ENCODE measurements at places on chromosomes 3 and 15.
A peak's percentile ranks its signal among the peaks of the same experiment; 100 is the strongest.

GRCh38 chr15:50939911-50940310, 31.4 kb downstream of the AP4E1 start:
- no peak for DNase-seq

GRCh38 chr15:90576711-90577389, 47.1 kb downstream of the CRTC3 start:
- DNase-seq: no peak

- DNase-seq: no peak
Observed at GRCh38 chr3:144590854-144591253, 619.2 kb downstream of the DIPK2A start.

GRCh38 chr3:149122721-149123578, 6.5 kb upstream of the HPS3 start:
- no peak for DNase-seq

DNA sequence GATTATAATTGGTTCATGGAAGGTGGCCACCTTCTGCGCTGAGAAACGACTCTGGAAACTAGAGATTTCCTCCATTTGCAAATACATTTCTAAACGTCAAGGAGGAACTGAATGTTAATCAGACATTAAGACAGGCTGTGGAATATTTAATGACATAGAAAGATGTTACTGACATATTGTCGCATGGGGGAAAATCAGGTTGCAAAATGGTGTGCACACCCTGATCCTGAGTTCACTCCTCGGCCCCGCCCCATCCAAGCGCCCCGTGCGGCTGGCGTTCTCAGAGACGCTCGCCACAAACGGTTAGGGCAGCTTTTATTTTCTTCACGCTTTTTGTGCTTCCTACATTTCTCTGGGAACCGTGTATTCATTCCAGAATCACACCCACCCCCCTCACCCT, 10.7 kb downstream of the H1-8 start:
- DNase-seq: no peak

DNA sequence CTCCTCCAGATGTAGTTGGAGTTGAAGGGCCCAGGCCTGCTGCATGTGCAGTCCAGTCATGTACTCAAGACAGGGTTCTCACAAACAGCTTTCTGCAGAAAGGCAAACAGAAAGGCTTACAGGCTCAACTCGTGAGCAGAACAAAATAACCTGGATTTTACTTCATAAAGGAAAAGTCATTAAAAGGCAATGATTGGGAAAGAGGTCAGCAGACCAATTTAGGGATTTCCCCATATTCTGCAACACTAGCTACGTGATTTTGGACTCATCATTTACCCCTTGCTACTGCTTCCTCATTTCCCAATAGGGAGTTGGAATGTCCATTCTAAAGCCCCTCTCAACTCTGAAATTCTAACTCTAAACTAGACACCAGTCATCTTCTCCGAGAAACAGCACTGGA, 18.1 kb downstream of the METTL6 start:
- no peak for DNase-seq

DNA sequence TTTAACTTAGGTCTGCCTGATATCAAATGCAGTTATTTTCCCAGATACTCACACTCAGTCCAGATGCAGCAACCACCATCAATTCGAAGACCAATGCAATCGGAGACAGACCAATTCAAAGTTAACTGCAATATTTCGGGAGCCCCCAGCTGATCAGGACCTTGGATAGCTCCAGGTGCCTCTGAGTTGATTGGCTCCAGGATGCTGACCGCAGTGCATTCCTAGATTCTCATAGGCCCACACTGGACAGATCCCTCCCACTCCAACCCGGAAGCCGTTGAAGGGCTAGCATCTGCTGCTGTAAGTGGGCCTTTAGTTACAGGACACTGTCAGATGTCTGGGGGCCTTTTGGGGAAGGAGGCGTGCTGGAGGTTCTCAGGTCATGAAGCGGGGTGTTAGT, 89.5 kb upstream of the ATP2B2 start:
- DNase-seq: no peak

DNA sequence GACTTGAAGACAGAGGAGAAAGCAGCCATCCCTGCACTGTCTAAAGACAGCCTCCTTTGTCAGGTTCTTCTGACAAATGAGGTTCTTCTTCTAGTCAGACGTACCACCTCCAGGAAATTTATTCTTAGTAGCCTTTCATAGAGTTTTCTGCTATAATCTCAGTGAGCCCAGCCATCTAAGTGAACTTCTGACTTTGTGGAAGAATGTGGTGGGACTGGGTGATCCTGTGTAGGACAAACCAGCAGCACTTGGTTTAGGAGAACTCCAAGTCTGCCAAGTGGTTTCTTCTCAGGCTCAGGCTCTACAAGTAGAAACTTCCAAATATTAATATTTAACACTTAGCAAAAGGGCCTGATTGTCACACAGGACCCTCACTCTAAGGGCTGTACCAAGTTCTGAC, 52.1 kb downstream of the TIPARP start:
- no peak for DNase-seq

DNA sequence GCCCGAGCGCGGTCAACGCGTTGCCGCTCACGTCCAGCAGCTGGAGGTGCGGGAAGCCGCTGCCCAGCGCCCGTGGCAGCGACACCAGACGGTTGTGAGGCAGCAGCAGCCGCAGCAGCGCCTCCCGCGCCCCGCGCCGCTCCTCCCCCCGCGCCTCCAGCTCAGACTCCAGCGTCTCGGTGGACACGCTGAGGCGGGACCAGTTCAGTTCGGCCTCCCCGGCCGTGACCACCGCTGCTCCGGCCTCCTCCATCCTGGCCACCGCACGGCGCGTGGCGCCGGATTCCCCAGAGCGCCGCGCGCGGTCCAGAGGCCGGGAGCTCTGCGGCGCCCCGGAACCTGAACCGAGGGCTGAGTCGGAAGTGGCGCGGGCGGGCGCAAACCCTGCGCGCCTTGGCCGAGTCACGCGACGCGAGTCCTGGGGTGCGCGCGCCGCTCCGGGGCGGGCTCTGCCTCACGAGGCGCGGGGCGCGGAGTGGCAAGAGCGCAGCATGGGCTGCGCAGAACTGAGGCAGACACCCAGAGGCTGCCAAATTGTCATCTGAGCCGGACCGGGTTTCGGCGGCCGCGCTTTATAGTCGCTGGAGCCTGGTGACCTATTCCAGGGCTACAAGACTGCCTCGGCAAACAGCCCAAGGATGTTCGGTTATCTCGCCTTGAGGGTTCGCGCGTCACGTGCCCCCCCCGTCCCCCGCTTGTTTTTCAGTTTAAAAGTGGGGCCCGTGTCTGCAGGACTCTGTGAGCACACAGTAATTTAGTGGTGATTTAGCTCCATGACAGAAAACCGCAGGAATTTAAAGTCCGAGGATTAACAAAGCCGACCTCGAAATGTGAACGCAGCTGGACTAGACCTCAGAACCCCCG, at the start of gene LRRC58:
Gene LRRC58, minus strand, starts transcription at position 364 of the 864 bp plus-strand sequence. Its CDS starts 111 bp downstream, at position 253.
- DNase-seq: peak; percentile 93

- DNase-seq: no peak
Observed at GRCh38 chr3:15292765-15293522, 39.4 kb downstream of the SH3BP5 start.

GRCh38 chr3:171183042-171183441, 156.5 kb upstream of the SLC2A2 start:
- DNase-seq: no peak

DNA sequence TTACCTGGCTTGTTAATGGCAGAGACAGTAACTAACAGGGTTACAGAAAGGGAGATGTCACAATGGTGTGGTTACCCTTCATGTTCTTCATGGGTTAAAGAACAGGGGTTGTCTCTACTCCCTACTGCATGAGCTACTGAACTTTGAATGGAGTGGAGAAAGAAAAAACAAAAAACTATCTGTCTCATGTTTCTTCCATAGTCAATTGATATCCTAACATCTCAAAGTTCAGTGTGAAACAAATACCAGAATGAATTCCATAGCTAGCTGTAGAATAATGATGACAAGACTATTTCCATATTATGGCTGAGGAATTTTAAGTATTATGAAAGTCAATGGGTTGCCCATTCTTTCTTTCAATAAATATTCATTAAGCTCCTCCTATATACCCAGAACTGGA, 161.3 kb upstream of the LPP start:
- no peak for DNase-seq

- DNase-seq: no peak
Observed at GRCh38 chr3:14248477-14248848, 69.8 kb downstream of the LSM3 start.

DNA sequence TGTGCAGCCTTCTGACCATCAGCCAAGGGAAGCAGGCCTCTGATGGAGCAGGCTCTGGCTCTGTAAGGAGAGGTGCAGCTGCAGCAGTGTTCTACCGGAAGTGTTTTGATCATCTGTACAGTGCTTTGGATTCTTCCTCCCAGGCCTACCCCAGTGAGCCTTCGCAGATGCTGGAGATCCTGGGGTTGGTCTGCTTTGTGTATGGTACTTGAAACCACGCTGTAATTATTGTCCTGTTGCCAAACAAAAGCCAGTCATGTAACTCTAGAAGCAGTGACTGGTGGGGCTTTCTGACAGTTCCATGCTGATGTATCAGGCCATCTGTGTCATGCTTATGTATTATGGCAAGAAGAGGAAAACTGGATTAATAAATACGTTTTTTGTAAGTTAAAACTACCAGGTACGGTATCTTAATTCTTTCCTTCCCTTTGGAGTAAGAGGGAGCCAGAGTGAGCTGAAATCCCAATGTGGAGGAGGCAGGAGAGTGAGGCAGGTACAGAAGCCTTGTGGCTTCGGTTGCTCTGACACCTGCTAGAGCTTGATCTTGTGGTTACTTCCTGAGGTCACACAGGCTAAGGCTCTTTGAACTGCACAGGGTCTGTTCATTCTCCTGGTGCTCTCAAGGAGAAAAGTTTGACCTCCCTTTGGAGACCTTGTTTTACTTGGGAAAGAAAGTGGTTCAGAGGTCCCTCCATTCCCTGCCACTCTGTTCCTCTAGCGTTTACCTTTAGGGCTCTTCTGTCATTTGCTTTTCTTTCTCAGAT, 3.7 kb downstream of the TMEM42 start:
- no peak for DNase-seq

GRCh38 chr3:158470944-158471638, 99.9 kb upstream of the MLF1 start:
- DNase-seq: no peak

DNA sequence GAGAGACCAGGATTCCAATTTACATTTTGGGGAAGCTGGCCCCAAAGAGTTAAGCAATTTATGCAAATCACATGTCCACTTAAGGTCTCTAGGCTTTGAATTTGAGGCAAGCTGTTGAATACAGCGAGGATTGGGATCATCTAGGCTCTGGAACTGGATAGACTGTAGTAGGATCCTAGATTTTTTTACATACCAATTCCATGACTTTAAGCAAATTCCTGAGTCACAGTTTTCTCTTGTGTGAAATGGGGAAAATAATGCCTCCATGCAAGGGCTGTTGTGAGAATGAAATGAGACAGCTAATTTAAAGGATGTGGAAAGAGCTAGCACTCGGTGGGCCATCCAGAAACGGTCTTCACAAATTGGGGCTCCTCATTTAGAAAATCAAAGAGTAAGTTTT, 103.4 kb downstream of the MINAR1 start:
- no peak for DNase-seq

DNA sequence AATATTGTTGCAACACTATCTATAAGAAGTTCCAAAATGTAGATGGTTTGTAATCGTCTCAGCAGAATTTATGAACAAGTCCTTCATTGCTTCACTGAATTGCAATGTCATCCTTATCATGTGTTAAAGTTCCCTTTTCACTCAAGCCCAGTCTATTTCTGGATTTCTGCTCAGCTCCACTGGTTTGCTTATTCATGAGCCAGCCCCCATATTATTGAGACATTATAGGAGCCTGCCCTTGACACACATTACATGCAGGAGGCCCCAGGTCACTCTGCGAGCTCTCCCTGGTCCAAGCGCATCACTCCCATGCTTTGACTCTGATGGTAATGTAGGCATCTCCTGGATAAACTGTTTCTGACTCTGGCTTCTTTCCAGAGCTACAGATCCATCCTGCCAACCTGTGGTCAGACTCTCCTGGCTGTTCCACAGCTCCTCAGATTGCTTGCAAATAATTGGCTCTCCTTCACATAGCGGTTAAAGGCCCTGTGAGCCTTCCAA, 56.9 kb downstream of the ABTB1 start:
- no peak for DNase-seq

DNA sequence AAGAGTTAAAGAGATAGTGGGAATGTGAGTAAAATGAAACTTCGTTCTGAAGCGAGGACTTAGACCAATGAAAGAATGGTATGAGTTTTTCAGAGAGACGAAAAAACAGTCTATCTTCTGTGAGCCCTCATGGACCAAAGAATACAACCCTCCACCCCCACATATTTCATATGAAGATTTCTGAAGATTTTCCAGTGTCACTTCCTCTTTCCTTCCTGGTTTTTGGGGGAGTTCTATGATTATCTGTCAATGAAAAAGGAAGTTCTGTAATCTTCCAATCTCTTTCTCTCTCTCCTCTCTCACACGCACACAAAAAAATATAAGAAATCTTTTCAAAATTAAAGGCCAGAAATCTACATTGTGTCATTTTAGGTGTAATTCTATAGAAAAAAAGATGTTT, 27.7 kb downstream of the CMSS1 start:
- no peak for DNase-seq

GRCh38 chr15:61380270-61380669, 151.2 kb upstream of the RORA start:
- DNase-seq: no peak
